ENCODE measurements at places on chromosomes 6 and 20.
A peak's percentile ranks its signal among the peaks of the same experiment; 100 is the strongest.

DNA sequence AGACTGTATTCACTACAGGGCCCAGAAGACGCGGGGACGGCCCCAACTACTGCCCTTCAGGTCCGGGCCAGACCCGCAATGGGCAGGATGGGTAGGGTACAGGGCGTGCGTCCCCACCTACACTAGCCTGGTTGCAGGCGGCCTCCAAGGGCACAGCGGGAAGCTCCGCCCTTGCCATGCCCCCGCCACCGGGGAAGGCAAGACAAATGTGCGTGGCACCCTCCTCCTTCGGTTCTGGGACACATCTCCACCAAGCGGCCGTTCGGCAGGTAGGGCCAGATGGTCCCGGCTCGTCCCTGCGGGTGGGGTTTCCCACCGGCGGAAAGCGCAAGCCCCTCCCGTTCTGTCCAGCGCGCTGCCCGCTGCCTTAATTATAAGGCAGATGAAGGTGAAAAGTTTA lies 5.6 kb downstream of the NXT1 start:
- no peak for DNase-seq

- peak; percentile 60 for DNase-seq
These were observed 30.6 kb upstream of the ZBTB24 start for GRCh38 chr6:109513571-109514071.

GRCh38 chr20:57435498-57436222 lies 44.5 kb downstream of the RBM38 start:
- DNase-seq, result peak; percentile 100

- no peak for DNase-seq
These were observed 13.1 kb downstream of the BTNL2 start for GRCh38 chr6:32393665-32394420.

GRCh38 chr6:142676647-142677192 lies 268.3 kb downstream of the HIVEP2 start:
- DNase-seq, result no peak

DNA sequence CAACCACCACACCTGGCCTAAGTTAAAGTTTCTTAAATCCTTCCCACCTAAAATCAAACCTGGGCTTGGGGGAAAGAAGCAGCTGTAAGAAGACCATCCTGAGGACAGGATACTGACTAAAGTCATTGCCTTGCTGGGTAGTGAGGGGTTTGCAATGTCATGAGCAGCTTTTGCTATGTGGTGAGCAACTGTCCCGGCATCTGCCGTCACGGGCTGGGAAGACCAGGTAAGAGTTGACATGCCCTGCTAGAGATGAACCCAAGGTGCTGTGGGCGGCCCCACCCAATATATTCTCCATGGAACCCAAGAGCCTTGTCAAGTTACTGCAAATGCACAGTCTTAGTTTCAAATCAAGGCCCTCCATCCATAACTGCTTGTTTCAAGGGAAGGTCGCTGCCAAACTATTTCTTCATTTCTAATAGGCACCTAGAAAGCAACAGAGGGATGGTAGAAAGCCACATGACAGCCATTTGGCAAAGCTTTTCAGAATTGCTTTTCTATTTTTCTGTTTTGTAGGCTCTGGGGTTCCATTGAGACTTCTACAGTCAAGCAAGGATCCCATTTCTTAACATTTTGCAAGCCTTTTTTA lies 357.8 kb upstream of the JARID2 start:
- DNase-seq, result no peak

DNA sequence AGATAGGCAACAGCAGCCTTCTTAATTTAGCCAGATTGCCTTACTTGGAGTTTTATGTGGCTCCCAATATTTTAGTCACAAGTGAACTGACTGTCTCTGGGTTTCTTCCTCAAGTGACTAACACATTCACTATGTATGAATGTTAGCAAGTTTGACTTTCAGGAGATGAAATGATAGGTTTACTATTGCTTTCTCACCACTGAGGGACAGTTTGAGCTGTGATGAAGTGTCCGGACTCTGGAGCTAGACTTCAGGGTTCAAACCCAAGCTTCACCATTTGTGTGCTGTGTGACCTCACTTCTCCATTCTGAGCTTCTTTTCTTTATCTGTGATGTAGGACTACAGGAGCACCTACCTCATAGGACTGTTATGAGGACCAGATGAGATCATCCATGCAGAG lies 8.2 kb downstream of the DHX35 start:
- no peak for DNase-seq

- no peak for DNase-seq
These were observed 40.4 kb downstream of the CSNK2A1 start for GRCh38 chr20:503048-503737.

GRCh38 chr20:50292591-50293283 lies 102.1 kb downstream of the CEBPB start:
- DNase-seq, result peak; percentile 75

DNA sequence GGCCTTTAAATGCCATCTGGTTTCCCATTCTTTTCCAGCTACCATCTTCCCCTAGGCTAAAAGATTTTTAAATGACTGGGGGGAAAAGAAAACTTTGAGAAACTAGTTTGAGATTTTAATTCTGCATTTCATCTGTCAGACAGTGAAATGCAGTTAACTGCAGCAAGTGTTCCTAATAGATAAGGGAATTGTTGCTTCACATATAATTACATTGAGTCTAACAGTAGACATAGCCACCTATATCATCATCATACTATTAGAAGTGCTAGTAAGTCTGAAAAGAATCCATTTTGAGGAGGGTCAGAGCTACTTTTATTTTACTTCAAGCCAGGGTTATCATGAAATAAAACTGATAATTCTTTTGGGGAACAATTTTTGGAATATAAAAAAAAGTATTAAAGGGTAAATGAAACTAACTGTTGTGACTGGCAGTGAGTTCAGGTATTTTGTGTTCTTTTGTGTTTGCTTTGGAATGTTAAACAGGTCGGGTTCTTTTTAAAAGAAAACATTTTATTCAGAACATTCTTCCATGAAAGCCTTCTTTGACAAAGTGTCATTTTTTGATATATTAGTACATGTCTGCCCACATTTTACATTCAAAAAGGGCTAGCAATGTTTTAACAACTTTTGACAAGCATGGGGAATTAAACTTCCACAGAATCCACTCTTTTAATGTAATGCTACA lies 170.1 kb downstream of the HS3ST5 start:
- DNase-seq, result no peak

DNA sequence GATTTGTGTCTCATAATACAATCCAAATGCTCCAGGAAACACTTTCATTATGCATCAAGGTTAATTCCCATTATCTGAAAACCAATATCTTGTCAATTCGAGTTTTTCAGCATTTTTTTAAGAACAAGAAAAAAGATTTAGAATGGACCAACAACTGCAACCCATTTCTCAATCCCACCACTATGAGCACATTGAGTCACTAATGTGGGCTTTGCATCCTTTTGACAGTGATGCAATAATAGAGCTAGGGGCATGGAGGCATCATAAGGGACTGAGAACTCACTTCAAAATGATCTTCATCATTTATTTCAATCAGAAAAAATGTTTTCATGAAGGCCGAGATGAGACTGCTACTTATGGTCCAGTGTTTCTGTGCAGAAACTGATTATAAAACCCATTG lies 74.8 kb upstream of the DEFB112 start:
- no peak for DNase-seq
